ENCODE measurements at places on chromosomes 4 and X.

DNA sequence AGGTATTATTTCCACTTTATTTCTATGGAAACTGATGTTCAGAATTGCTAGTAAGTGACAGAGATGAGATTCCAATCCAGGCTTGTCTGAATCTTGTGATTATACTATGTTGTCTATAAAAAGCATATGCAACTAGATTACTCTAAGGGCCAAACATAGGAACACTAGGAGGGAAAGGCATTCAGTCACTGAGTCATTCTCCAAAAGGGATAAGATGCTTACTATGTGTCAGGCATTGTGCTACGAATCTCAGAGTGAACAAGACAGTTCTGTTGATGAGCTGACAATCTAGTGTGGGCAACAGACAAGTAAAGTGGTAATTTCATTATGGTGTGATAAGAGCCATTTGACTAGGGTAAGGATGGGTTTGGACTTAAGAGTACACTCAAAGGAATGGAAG, 77.2 kb downstream of the RASL11B start:
- DNase-seq = no peak

DNA sequence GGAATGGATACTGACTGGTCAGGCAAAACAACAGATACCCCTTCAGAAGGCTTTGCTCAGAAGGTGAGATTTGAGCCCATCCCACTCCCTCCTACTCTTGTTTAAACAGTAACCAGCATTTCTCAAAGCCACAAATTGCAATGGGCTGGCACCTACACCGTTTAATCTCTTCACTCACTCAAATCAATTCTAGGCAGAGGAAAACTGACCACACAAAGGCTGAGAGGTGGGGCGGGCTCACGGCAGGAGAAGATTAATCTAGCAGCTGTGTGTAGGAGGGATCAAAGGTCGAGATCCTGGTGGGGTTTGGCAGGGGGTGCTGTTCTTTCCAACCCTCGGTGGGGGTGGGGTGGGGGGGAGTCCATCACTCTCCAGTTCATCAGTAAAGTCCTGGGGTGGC, 622.4 kb downstream of the BCOR start:
- DNase-seq = no peak

GRCh38 chr4:184171011-184171410, 46.7 kb downstream of the ENPP6 start:
- no peak for DNase-seq

DNA sequence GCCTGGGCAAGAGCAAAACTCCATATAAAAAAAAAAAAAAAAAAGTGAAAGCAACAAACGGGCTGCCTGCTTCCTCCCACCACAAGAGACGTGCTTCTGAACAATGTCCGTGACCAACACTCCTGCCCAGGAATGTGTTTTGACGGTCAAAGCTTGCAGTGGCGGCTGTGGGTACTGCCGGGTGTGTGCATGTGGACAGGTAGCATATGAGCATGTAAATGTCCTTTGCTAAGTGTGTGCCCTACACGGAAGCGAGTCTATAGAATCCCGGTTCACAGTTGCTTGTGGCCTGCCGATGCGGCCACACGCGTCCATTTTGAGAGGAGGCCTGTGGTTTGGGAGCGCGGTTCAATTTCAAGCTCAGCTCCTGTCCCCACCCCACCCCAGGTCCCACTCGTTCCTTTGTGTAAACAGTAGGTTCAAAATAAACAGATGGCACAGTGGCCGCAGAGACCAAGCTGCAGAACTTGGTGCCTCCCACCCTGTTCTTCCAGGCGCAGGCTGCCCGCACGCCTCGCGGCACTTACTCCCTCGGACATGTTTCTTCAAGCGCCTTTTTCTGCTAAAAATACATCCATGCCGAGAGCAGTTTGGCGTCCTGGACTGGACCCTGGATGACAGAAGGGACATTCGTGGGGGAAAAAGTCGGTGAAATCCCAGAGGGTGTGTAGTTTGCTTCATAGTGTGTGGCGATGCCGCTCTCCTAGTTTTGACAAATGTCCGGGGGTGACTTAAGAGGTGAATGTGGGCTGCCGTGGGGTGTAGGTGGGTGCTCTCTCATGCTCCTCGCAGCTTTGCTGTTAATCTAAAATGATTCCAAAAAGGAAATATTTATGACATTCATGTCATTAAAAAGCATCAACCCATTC, 11.5 kb upstream of the NKX1-1 start:
- DNase-seq = no peak

DNA sequence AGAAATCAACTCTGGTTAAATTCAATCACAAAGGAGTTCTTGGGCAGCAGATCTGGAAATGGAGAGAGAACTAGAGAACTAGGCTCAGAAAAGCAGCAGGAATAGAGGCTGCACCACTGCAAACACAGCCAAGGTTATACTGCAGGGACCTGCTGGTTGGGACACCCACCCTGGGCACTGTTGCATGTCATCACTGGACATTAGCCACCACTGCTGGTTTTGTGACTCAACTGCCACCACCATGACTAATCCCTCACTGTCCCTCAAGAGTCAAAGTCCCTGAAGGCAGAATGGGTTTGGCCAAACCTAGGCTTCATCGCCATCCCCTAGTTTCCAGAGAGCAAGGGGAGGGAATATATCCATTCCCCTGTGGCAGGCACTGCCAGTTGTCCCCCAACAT, 38.1 kb upstream of the IRAK1 start:
- no peak for DNase-seq

GRCh38 chr4:142447009-142447408, 399.1 kb downstream of the INPP4B start:
- DNase-seq = no peak

DNA sequence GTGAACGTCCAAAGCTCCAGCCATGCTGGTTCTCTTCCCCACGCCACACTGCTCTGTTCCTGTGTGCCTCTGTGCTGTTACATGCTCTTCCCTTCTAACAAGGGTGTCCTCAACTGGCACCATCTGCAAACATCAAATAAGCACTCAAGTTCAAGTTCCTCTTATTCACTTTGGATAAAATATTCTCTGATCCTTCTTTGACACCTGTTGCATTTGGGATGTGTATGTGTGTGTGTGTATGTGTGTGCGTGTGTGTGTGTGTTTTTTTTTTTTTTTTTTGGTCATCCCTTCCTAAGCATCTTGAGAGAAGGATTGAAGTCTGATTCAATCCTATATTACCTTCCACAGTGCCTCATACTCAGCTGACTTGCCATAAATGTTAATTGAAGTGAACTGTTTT, 204.0 kb upstream of the ANXA3 start:
- DNase-seq = no peak

- no peak for DNase-seq
Observed at GRCh38 chr4:188619456-188620149, 480.4 kb downstream of the TRIML1 start.

DNA sequence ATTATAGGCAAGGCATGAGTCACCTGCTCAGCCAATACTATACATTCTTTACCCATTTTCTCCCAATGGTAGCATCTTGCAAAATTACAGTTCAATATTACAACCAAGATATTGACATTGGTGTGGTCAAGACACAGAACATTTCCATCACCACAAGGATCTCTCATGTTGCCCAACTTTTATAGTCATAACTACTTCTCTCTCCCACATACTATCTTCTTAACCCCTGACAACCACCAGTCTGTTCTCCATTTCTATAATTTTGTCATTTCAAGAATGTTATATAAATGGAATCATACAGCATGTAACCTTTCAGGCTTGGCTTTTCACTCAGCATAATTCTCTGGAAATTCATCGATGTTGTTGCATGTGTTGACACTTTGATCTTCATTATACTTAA, 144.9 kb downstream of the ENOX2 start:
- DNase-seq = no peak

GRCh38 chr4:105900541-105900940, 5.3 kb downstream of the NPNT start:
- no peak for DNase-seq

GRCh38 chr4:79947386-79947785, 125.6 kb downstream of the ANTXR2 start:
- DNase-seq = no peak

DNA sequence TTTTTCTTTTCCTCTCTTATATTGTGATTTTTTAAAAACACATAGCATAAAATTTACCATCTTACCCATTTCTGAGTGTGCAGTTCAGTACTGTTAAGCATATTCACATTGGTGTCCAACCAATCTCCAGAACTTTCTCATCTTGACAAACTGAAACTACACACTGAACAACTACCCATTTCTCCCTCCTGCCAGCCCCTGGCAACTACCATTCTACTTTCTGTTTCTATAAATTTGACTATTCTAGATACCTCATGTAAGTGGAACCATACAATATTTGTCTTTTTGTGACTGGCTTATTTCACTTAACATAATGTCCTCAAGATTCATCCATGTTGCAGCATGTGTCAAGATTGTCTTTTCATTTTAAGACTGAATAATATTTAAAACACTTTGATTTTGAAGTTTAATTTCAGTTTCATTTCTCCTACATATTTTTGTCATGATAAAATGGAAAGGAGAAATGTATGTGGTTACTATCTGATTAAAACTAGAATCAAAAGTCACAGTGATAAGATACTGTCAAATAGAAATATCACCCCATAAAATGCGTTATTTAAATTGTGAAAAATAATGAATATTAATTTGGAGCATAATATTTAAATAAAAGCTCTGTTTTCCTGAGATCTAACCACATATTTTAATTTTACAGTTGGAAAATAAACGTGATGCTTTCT, 122.8 kb downstream of the DIPK2B start:
- no peak for DNase-seq

- DNase-seq = no peak
Observed at GRCh38 chr4:8317474-8317873, 47.9 kb downstream of the HTRA3 start.

GRCh38 chr4:182521011-182521410, 277.8 kb downstream of the TENM3 start:
- no peak for DNase-seq

DNA sequence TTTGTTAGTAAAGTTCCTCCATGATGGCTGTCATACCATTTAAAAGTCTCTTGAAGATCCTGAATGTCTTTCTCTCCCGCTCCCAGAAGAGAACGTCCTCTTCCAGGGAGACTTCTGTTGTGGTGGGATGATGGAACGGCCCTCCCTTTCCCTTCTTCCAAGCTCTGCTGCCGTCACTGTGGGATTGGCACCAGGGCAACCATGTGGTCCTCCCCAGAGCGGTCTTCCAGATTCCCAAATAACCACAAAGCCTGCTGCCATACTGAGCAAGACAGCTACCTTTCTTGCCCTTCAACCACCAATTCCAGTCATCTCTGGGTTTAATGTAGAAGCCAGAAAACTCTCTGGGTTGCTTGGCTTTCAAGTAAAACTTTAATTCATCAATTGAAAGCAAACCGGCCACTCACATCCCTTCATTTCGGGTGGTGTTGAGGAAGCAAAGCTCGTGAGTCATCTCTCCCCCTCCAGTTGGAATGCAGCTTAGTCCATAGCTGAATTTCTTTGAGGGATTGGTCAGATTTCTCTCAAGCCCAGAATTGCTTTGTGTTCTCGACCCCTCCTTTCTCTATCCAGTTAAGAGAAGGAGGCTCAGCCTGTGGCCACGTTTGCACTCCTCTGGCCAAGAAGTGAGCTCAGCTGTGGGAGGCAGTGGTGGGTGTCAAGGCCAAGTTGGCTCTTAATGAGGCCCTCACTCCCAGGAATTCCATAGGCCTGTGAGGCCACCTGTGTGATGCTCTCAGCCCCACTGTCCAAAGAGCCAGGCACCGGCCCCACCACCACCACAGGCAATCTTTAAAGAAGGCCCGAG, 36.9 kb downstream of the FHDC1 start:
- no peak for DNase-seq

GRCh38 chrX:10893366-10893765, 217.8 kb upstream of the HCCS start:
- DNase-seq = no peak

- DNase-seq = no peak
Observed at GRCh38 chr4:140790765-140791164, 34.6 kb upstream of the TBC1D9 start.

- DNase-seq = no peak
Observed at GRCh38 chr4:32022071-32022470, 1301.9 kb downstream of the PCDH7 start.

DNA sequence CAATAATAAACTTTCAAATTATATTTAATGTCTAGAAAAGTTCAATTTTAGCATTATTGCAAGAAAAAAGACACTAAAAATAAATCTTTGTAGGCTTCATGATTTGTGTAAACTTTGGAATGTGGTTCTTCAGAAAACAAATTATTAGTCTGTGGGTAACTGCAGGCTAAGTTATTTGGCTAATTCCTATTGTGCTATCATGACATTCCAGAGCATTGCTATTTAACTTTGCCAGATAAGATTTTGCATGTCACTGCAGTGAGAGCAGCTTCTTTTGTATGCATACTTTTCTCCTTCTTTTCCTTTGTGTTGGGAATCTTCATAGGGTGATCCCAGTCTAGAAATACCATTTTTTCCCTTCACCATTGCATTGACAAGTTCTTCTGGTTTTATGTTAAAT, 130.0 kb downstream of the AWAT2 start:
- DNase-seq = no peak

DNA sequence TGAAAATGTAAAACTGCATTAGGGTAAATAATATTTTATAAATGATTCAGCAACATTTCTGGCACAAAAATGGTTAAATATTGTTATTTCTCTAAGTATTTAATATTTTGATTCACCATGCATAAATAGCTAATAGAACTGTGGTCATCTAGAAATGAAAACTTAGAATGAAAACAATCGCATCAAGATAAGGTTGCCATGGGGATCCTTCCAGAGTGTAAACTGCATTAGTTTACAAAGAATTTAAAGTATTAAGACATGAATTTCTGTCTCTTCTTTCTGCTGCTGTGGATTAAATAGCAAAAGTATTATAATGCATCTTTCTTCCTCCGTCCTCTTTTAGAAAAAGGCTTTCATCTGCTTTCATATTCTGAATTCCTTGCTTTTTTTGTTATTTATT, 1064.6 kb upstream of the SLIT2 start:
- DNase-seq = no peak

DNA sequence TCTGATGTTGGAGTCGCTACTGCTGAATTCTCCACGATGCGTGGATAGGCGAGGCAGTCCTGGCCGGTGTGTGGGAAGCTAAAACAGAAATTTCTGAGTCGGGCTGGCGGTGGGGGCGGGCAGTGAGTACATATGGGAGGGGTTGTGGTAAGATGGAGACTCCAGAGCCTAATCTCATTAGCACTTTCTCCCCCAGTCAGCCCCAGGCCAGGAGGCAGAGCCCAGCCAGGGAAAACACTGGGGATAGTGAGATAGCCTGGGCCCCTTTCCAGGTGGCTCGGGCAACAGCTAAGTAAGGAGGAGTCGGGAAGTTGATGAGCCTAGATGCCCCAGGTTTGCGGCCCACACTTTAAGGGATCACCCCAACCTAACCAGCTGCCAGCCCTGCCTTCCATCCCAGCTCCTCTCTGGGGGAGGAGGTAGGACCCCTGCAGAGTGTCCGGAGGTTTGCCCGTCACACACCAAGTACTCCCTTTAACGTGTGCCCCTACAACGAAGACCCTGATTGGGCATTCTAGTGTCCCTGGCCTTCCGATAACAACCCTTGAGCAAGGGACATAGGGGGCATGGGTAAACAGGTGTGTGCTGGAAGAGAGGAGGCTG, 2.4 kb upstream of the LOC101059915 start:
- no peak for DNase-seq

GRCh38 chrX:71974916-71975315, 64.3 kb downstream of the NHSL2 start:
- no peak for DNase-seq
